Left kidney (tissue), 8 donors: ENCODE measurements at places on chromosomes 4 and X.
A peak's percentile ranks its signal among the peaks of the same experiment; 100 is the strongest.

DNA sequence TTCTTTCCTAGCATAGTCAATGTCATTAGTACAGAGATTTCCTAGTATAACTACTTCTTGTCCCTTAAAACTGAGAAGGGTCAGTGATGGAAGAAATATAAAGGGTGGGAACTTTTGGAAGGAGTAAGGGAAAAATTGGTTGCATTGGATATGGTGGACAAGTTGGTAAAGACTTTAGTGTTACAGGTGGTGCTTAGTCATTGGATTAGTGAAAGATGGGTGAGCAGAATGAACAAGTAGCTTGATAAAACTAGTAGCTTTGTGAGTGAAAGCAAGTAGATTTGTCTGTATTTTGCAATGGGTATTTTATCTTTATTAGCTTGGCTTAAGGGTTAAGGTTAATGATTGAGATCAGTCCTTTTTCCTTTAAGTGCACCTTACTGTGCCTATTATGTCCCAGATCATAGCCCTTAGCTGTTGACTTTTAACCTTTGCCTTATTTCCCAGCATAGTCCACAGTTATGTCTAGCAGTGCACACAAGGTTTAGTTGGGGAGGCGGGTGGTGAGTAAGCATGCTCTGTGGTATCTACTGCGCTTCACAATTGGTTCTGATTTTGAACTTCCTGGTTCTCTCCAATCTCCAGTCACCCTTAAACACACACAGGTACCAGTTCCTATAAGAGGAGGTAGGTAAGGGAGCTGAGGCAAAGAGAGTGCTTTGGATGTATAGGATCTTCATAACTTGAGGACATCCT, 9.5 kb downstream of the WDR44 start:
- no peak for DNase-seq

DNA sequence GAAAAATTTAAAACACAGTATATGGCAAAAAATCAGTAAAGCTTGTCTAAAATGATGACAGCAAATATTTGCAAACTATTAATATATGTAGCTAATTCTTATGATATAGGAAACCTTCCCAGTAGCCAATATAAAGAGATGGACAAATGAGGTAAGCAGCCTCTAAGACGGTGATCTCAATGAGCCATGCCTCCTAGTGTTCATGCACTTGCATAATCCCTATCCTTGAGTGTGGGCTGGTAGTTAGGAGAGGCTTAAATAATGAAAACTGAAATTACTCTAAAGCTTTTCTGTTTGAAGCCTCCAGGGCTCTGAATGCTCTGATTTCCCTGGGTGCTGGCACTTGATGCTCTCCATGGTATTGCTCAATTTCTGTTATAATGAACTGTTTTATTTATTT, 24.6 kb upstream of the ARMCX4 start:
- DNase-seq = no peak

GRCh38 chrX:137227151-137227550, 193.4 kb upstream of the GPR101 start:
- DNase-seq = no peak

GRCh38 chr4:118950224-118950623, 61.6 kb downstream of the SYNPO2 start:
- DNase-seq = no peak

DNA sequence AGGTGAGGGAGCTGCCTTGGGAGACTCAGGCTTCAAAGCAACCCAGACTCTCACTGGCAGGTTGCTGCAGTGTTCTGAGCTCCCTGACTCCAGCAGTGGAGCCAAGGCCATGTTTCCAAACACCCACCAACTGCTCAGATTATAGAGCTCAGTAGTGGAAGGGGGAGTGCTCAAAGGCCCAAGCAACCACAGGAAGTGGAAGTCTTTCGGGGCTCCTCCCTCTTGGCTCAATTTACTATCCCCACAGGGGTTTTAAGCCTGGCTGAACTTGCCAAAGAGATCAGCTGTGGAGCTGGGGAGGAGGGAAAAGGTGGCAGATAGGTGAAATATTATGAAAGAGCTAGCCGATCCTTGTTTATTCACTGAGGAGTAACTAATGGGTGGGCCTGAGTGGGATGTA, 82.5 kb downstream of the HPRT1 start:
- DNase-seq = no peak

DNA sequence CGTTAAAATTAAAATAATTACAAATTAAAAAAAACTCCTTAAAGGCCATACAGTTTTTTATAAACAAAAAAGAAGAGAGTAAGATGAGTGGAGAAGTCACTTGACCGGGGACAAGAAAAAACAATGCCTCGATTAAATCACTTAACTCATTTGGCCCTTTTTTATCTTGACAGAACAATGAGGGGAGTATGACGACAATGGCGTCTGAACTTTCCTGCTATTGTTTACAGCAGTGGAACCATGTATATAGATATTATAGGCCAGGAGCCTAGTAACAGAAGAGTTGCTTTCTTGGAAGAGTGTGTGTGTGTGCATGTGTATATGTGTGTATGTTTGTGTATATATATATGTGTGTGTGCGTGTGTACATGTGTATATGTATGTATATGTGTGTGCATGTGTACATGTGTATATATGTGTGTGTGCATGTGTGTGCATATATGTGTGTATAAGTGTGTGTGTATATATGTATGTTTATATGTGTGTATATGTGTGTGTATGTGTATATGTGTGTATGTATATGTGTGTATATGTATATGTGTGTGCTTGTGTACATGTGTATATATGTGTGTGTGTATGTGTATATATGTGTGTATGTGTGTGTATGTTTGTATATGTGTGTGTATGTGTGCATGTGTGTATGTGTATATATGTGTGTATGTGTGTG, 153.4 kb upstream of the FAT1 start:
- no peak for DNase-seq

DNA sequence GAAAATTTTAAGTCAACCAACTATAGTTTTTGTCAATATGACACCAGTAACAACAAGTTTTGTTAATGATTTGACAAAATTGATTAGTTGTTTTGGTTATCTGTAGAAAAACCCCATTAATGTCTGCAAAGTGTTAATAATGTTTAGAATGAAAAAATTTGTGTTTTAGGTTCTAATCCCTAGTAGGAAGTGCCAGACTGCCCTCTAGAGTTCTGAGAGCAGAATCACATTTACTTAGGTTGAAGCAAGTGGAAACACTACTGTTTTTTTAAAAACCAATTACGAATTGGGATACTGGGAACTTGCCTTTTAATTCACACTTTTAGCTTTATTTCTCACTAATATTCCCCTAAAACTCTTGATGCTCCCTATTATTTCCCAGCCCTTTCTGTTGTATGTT, 101.1 kb upstream of the CYLC1 start:
- peak; percentile 6 for DNase-seq

- no peak for DNase-seq
Observed at GRCh38 chr4:166044871-166045270, 171.8 kb downstream of the TLL1 start.

DNA sequence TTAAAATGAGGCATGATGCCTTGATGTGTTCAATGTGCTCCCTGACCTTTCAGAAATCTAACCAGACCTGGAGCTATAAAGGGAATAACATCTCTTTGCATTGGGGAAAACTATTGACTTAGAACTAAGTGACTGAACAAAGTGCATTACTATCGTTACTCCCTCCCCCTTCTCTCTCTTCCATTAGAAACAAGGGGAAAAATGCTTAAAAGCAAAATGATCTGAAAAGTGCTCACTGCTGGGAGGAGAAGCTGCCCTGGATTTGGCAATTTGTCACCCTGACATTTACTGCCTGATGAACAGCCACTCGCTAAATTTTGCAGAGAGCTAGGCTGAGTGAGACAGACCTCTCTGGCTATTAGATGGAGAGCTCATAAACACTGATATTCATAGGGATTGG, 48.6 kb upstream of the PARM1 start:
- DNase-seq = peak; percentile 46

GRCh38 chr4:48967631-48968030, 18.4 kb upstream of the CWH43 start:
- no peak for DNase-seq

GRCh38 chr4:71187404-71188155, 151.2 kb upstream of the SLC4A4 start:
- DNase-seq = peak; percentile 64

- no peak for DNase-seq
Observed at GRCh38 chrX:16822723-16823122, 36.5 kb downstream of the TXLNG start.

GRCh38 chr4:2867758-2868491, 24.3 kb downstream of the ADD1 start:
- DNase-seq = no peak

GRCh38 chr4:6660430-6660829, 19.9 kb downstream of the MRFAP1 start:
- no peak for DNase-seq

- no peak for DNase-seq
Observed at GRCh38 chrX:3733043-3733430, 19.6 kb upstream of the PRKX start.

DNA sequence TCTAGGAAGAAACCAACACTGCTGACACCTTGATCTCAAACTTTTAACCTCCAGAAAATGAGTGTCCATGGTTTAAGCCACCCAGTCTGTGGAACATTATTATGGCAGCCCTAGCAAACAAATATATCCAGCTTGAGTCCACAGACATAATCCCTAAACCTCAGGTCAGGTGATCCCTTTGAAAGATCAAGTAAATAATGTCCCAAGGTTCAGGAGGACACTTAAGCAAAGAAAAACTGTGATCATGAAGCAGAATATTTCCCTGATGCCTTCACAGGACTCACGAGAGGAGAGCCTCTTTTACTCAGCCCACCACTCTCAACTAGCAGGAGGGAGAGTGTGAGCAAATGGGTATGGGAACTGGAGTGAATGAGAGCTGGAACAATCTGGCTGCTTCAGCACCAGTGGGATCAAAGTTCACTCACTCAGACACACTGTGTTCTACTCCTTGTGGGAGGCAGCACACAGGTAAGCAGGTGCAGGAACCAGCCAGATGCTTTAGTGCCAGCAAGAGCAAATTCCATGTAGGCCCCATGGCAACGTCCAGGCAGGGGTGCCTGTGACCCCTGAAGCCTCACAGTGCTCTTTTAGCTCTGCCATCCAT, 608.4 kb downstream of the RAB28 start:
- DNase-seq = no peak

GRCh38 chr4:5995901-5996623, 22.2 kb downstream of the C4orf50 start:
- no peak for DNase-seq
